ENCODE measurements at places on chromosomes 11 and 22.

DNA sequence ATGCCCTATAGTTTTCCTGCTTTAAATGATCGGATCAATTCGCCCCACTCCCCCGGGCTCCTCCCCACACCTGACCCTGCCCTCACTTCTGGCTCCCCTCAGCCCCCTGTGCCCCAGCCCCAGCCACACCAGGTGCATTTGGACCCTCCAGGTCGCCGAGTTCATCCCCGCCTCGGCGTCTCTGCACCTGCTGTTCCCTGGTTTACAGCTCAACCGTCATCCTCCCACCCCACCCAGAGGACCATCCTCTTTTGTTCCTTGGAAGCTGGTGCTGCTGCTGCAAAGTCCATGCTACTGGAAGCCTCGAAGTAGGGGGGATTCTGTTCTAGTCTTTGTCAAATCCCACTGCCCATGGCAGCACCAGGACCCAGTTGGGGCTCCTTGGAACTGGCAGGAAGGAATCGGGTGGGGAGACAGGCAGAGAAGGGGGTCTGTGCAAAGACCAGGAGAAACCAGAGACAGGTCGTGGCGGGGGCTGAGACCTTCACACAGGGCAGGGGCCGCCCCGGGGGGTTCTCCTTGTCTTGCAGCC, 4.5 kb upstream of the MUC5B start:
- DNase-seq, result no peak

GRCh38 chr22:25219948-25220442, 556 bp downstream of the CRYBB2 start:
- no peak for DNase-seq

DNA sequence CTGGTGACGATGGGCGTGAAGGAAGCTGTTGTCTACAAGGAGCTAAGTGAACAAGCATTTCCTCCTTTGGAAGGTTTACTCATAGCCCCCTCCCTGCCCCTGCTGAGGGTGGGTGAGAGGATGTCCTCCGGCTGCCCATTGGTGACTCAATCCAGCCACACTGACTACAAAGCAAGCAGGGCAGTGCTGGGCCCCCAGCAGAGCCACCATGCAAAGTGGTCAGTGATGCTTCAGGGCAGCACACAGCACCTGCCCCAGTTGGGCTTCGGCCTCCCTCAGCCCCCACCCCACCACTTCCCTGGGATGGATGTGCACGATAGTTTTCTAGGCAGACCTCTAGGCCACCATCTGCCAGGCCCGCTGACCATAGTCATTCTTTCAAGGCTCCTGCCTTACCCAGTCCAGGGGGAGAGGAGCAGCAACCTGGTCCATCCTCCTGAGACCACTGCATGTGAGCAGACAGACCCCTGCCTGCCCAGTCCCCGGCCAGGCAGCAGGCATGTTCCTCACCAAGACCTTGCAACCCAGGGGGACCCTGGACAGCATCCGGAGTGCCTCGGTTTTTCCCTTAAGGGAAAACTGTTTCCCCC, 125.1 kb downstream of the BCR start:
- DNase-seq, result no peak

DNA sequence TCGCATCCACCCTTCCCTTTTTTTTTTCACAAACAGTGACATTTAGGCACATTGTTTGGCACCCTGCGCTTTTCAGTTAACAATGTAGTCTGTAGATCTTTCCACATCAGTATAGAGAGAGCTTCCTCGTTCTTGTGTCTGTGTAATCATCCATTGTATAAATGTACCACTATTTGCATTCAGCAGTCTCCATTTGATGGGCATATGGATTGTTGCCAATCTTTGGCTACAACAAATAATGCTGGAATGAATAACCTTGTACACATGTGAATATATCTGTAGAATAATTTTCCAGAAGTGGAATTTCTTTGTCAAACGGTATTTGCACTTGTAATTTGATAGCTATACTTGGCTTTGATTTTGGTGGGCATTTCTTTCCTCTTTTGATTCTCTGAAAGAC, 17.1 kb downstream of the MPEG1 start:
- no peak for DNase-seq

DNA sequence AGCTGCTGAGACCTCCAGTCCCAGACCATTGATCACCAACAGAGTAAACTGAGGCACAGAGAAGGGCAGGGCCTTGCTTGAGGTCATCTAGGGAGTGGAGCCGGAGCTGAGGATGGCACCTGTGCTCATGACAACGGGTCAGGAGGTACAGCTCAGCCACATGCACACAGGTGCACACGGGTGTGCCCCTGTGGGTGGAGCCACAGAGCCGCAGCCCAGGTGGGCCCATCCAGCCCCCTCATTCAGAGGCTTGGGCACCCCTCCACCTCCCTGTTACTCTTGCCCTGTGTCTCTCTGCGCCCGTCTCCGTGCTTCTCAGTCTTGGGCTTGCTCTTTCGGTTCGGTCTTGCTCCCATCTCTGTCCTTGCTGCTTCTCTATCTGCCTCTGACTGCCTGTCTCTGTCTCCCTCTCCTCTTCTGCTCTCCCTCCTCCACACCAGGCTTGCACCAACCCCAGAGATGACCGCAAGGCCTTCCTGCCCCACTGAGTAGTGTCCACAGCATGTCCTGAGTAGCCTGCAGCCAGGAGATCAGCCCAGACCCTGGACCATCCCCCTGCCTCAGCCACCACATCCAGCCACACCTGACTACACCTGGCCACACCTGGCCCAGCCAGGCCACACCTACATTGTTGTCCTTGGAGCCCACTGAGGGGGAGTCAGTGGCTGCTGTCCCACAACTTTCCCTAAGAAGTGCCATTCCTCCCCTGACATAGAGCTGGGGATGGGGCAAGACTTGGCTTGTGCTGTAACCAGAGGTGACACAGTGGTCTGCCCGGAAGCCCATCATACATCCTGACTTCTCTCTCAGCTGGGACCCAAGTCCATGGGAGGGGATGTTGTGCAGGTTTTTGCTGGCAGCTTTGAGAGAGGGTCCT, 39.3 kb upstream of the CRYBB3 start:
- no peak for DNase-seq

GRCh38 chr11:46895821-46896220, 22.5 kb downstream of the LRP4 start:
- DNase-seq, result no peak

GRCh38 chr11:130779943-130780342, 136.3 kb downstream of the SNX19 start:
- no peak for DNase-seq

- no peak for DNase-seq
Measured at GRCh38 chr11:113730887-113731726, 25.0 kb upstream of the TMPRSS5 start.

- DNase-seq, result no peak
Measured at GRCh38 chr11:34514597-34514996, 1.0 kb upstream of the ELF5 start.

DNA sequence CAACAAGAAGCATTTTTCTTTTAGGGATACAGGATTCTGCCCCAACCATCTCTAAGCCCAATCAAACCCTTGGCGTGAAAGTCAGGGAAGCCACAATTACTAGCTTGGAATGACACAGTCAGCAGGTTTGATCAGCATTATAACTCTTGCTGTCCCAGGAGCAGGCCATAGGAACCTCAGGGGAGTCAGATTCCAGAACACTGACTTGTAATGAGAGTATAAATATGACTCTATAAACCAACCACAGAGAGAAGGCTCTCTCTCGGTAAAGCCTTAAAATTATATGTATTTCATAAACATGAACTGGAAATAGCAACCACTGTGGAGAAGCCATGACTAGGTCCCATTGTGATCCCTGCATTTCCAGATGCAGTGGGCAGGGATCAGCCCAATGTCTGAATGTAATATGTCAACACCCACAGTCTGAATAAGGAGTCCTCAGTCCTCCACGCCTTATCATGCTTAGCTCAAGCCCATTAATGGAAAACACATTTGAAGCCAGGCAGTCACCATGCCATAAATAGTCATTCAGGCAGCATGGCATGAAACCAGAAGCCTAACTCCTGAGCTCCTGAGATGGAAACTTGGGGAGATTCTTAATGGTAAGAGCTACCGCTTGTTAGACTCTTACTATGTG, 99.1 kb upstream of the MTNR1B start:
- no peak for DNase-seq

DNA sequence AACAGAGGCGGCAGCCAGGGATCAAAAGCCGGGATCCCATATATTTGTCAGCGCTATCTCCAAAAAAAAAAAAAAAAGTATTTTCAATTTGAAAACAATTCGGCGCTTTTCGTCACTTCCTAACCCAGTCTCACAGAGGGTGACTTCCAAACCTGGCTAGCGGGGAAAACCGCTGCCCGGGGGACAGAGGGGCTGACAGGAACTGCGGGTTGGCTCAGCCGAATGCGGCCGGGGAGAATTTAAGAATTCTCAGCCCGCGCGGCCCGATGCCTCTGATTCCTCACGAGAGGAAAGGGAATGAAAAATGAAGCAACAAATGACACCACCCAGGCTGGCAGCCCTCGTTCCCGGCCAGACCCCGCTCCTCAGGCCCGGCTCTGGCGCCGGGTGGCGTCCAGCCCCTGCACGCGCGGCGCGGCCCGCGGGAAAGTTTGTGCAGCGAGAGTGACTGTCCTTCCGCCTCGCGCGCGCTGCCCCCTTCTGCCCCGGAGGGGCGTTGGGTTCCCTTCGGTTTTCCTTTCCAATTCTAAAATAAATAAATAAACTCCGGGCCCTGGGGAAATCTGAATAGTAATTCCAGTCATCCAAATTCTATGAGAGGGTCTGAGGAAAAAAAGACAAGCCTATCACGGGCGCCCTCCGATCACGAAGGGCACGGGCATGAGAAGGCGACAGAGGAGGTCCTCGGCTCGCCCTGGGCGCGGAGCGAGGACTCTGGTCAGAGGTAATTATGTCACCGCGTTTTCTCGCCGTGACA, 4.8 kb upstream of the PAX6 start:
- DNase-seq, result no peak

- no peak for DNase-seq
Measured at GRCh38 chr11:109371444-109372176, 50.4 kb upstream of the C11orf87 start.

GRCh38 chr11:26632691-26633159, 60.7 kb upstream of the MUC15 start:
- DNase-seq, result no peak

GRCh38 chr11:115919341-115920091, 415.3 kb upstream of the CADM1 start:
- DNase-seq, result no peak

DNA sequence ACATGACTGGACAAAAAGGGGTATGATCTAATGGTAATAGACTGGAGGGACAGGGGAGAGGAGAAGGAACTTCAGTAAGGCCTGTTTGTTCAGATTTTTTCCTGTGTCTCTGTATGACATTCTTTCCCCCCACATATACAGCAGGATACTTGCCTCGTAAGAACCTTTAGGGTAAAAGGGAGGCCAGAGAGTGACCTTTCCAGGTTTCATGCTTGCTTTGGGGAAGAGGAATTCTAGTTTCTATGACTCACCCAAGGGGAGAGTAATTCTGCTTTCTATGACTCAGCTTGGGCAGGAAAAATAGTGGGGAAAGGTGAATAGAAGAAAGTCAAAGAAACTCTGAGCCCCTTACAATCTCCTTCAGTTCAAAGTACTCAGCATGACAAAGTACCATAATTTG, 457.0 kb downstream of the DLG2 start:
- DNase-seq, result no peak

DNA sequence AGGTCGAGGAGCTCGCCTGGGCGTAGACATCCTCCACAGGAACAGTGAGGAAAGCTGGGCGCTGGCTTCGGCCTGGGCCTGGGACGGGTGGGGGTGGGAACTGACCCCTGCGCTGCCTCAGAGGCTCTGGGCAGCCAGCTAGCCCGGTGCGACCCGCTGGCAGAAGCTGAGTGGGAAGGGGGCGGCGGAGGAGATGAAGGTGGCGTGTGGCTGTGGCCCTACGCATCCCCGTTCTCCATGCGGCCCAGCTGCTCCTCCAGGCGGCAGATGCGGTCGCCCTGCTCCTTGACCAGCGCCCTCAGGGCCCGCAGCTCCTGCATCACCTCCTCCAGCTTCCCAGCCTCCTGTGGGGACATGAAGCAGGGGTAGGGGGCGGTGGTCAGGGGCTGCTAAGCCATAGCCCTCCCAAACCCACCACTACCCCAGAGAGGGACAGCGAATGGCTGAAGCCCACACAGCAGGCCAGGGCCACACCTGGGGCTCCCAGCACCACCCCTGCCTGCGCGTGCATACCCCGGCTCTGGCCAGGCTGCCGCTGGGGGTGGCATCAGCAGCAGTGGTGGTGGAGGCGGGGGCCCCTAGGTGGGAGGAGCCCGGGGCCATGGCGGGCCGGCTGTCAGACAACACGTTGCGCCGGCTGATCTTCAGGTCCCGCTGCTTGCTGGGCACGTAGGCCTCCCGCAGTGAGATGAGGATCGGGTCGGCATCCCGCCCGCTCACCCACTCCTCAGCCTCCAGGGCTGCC, 848 bp upstream of the PTPRCAP start:
- no peak for DNase-seq

DNA sequence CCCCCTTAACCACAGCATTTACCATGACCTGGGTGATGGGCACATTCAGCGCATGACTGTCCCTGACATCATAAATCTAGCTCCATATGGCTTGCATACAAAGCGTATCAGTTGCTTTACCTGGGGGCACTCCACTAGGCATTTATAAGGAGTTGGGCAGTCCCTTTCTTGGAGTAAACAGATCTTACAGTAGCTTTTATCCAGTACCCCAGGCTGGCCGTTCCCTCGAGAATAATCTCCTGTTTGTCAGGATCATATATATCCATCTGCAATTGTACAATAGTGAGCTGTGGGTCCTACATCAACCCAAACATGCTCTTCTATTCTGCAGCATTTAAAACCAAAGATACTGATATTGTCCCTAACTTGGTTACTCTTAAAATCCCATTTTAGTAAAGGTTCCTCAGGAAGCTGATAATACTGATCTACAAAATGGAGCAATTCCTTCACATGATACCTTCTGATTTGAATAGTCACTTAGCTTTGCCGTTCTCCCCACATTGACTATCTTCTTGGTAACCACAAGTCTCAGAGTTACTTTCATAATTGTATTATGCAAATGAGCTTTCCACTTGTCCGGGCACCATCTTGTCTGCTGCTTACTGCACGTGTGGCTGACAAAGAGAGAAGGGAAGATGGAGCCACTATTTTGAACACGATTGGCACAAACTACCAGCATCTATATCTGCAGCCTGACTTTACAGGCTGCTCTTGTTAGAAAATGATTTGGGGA, 205.0 kb downstream of the CWF19L2 start:
- DNase-seq, result no peak

- DNase-seq, result no peak
Measured at GRCh38 chr11:117970400-117971024, 15.7 kb upstream of the IL10RA start.

DNA sequence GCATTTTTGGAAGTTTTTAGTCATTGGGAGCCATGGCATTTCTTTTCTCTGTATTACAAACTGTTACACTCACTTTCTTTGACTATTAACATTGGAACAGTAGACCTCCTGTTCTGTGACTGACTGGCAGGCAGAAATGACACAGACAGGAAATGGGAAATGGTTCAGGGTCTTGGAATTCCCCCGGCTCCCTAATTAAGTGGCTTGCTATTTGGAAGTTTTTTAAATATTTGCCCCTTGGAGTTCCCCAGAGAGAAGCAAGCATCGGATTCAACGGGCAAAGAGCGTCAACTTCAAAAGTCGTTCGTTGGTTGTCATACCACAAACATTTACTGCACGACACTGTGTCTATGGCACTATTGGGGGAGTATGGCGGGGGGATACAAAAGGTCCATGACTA, 1.1 kb upstream of the BIRC2 start:
- no peak for DNase-seq
